T-helper 1 cell (primary cell): ENCODE measurements at places on chromosomes 5 and 9.
A peak's percentile ranks its signal among the peaks of the same experiment; 100 is the strongest.

- DNase-seq: no peak
Measured at GRCh38 chr9:16879416-16879815, 8.9 kb upstream of the BNC2 start.

DNA sequence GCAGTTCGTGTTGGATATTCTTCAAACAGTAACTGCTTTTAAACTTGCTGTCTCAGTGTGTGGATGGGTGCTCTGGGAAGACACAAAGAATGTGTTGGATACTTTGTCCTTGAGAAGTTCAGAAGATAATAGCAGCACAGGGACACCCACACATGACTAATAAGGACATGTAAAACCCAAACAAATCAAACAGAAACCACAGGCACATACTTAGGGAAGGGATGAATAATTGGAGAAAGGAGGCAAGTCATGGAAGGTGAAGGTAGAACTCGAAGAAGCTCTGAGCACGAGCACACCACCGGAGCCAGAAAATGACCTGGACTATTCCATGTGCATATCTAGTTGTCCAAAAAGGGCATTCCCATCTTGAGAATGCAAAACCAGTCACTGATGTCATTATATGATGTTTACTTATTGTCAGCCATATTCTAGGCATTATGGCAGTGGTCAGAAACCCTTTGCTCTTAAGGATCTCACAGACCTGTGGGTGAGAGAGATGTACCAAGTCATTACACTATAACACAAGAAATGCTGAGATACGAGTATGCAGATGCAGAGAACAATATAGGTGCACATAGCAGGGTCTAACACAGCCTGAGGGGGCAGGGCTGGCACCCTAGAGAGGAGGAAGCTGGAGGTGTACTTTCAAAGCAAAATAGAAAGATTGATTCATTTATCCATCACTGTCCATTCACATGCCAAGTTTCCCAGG is 152.9 kb downstream of the PIK3R1 start:
- DNase-seq: no peak

- no peak for DNase-seq
Measured at GRCh38 chr5:67315082-67315989, 118.7 kb upstream of the CD180 start.

DNA sequence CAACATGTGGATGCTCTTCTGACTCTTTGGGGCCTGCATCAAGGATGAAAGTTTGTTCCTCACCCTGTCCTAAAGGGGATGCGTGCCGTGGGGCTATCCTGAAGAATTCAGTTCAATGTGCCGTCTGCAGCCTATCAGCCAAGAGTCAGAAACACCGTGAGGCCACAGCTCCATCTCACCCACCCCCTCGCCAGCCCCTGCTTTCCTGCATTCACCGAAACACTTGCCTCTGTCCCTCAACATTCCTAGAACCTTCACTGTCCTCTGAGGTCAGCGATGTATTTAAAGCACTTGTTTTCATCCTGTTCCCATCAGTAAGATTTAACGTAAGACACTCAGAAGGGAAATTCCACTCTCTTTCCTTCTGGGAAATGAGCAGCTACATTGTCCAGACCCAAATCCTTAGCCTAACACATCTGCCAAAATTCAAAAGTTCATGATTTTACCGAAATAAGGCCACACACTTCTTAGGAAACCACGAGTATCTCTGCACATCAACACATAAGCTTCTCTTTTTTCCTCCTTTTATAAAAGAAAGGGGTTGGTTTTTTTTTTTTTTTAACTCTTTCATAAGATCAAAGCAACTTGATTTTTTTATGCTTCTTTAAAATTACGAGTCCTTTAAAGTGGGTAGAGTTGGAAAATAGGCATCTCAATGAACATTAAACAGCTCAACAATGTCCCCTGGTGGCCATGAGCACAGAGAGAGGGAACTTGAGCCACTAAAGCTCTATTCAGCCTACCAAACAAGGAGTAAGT is 100.7 kb downstream of the SUSD1 start:
- DNase-seq: peak; percentile 32

DNA sequence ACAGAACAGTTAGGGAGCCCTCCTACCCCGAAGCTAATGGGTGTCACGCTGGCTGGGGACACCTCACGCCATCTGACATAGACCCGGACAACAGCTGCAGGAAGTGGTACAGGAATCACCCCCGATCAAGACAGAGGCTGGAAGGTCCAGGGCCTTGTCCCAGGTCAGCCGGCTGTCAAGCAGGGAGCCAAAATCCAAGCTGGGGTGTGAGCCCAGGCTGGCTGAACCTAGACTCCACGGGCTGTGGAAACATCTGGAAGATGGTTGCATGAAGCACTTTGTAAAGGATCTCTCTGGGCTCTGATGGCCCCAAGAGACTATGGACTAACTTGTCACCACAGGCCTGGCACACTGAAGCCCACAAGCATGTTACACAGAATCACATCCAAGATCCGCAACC is 68.9 kb upstream of the STXBP1 start:
- no peak for DNase-seq

- no peak for DNase-seq
Measured at GRCh38 chr5:137778772-137779564, 24.8 kb upstream of the HNRNPA0 start.

GRCh38 chr9:71706176-71706575 is 62.1 kb downstream of the CEMIP2 start:
- DNase-seq: no peak

DNA sequence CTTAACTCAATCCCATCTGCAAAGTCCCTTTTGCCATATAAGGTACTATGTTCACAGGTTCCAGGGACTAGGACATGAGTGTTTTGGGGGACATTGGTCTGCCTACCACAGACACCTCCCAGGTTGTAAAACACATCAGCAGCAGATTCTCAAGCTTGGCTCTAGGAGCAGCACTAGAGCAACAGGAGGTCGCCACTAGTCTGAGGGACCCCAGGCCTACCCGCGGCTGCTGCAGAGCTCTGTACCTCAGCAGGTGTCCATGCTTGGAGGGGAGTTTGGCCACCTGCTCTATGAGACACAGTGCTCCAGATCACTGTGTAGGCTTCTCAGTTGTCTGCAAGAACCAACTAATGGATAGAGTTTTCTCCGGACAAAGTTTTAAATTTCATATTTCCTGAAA is 262.2 kb upstream of the ARRDC3 start:
- DNase-seq: no peak

DNA sequence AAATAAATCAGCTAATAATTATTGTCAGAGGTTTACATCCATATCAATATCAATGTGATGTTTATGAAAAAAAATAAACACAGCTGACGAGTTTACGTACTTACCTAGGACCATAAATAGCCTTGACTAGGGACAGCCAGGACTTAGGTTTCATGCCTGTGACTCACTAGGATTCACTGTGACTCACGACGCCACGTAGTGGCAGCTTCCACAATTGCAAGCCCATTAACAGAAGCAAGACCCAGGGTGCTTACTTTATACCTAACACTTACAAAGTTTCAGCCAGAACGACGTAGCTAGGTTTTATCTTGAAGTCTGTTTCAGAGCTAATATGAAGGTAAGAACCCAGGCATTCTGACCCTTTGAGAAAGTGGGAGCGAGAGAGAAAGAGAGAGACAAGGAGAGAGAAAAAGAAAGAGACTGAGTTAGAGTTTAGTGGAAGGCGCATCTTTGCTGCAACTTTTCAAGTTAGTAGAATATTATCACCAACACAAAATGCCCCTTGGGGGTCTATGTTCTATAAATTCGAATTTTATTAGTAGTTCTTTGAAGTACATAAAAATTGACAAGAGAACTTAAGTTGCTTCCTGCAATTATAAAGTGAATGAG is 191.2 kb downstream of the GNA14 start:
- DNase-seq: peak; percentile 42

DNA sequence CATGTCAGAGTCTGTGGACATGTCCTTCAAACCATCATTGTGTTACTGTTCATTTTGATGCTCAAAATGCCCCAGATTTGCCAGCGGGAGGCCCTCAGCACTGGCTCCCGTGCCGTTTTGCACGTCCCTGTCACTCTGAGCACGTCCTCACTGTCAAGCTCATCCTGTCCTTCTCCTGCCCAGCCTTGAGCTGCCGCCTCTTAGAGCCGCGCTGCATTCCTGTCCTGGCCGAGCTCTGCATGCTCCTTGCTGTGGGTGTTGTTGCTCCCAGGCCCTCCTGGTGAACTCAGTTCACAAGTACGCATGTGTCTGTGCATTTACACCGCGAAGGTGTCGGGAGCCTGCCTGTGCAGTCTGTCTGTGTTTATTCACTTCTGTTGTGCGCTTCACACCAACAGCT is 62.2 kb downstream of the WNK2 start:
- DNase-seq: no peak

- DNase-seq: no peak
Measured at GRCh38 chr5:132688536-132689339, 14.9 kb downstream of the IL4 start.

- DNase-seq: no peak
Measured at GRCh38 chr9:27851858-27852257, 278.6 kb upstream of the C9orf72 start.

GRCh38 chr5:96714951-96715451 is 52.8 kb downstream of the CAST start:
- no peak for DNase-seq

- DNase-seq: no peak
Measured at GRCh38 chr9:21110708-21111576, 30.7 kb downstream of the IFNW1 start.

DNA sequence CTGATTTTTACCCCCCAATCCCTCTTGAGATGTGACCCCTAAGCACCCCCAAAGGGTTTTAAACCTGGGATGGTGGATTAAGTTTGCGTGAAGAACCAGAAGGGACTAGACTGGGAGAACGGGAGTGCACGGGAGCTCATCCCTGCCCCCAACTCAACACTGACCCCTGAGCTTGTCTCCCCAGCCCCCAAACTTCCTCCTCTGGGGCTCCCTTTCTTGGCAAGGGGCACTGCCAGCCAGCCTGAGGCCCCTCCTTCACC is 5.0 kb upstream of the SET start:
- DNase-seq: no peak

DNA sequence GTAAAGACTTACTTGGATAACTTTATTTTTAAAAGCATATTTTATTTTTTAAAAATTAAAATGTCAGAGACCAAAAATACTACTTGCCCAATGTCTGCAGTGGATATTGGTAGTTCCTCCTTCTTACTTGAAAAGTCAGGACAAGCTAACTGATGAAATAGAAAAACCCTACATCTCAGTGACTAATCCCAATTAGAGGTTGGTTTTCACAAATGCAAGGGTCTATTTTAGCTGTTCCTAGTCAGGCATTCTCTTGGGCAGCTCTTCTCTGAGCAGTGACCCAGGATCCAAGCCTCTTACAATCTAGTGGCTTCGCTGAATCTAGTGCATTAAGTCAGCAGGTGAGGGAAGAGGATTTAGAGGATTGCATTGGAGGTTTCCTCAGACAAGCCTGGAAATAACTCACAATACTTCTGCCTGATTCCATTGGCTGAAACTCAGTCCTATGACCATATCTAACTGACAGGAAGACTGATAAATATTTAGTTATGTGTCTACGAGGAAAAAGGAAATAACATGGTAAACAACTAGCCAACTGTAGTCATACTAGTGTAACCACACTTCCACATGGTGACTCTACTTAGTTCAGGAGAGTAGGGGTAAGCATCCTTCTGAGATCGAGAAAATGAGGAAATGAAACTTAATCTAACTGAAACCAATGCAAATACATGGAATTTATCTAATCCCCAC is 34.2 kb upstream of the MIER3 start:
- no peak for DNase-seq

- DNase-seq: no peak
Measured at GRCh38 chr5:122311497-122311960, 508 bp upstream of the SNCAIP start.

DNA sequence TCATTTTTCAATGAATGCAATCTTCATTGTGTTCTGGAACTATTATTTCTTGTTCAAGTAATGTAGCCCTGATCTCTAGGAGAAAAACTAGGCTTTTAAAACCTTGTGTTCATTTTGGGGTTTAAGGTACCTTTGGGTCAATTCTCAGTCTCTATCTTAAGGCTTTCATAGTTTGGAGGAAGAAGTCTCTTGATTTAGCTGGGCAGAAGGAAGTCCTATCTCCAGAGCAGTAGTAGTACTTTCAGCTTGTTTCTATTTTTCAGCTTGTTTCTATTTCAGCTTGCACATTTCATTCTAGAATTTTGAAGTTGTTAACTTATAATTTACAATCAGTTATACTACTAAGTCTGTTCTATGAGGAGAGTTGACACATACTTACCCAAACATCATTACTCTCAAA is 15.2 kb downstream of the CSNK1G3 start:
- no peak for DNase-seq

GRCh38 chr5:159765760-159766517 is 150.3 kb upstream of the ADRA1B start:
- no peak for DNase-seq

DNA sequence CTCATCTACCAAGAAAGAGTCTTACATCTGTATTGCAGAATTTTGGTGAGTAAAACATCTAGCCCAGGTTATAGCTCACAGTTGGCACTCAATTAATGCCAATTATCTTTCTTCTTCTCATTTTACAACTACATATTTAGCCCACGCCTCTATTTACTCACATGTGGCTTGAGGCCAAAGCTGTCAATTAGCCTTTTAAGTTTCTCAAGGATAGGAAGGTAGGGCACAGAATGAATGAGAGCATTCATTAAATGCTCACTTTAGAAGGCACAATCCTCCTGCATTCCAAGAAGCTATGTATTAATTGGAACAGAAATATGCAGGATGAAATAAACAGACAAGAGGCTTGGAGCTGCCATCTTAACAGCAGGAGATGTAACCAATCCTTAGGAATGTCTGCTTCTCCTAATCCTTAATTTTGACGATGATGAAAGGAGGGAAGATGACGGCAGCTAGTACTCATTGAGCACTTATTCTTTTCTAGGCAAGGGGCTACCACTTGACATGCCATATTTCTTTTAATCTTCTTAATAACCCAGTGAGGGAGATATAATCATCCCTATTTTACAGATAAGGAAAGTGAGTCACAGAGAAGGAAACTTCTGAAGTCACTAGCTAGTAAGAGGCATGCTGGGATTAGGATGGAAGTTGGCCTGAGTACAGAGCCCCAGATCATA is 30.8 kb upstream of the PANK3 start:
- DNase-seq: no peak

DNA sequence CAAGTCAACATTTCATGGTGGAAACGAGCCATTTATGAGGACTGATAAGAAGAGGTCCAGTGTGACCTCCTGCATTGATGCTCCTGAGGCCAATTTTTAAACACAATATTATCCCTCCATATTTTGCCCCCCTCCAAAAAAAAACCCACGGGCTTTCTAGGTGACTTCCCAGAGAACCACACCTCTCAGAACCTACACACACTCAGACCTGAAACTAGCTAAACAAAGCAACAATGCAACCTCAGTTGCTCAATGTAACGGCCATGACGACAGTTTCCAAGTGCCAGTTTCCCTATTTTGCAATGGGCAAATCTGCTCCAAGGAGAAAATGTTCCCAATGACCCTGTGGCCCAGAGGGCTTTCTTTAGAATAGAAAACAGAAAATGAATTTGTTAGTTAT is 3.5 kb downstream of the NRG2 start:
- no peak for DNase-seq

GRCh38 chr9:77427256-77427927 is 220.7 kb downstream of the GNA14 start:
- DNase-seq: no peak
